ENCODE measurements at places on chromosomes 16 and 17.

GRCh38 chr16:4682616-4683254 is 10.6 kb upstream of the NUDT16L1 start:
- peak; percentile 85 for DNase-seq

- DNase-seq: no peak
Measured at GRCh38 chr16:26826500-26826899, 240.2 kb upstream of the C16orf82 start.

DNA sequence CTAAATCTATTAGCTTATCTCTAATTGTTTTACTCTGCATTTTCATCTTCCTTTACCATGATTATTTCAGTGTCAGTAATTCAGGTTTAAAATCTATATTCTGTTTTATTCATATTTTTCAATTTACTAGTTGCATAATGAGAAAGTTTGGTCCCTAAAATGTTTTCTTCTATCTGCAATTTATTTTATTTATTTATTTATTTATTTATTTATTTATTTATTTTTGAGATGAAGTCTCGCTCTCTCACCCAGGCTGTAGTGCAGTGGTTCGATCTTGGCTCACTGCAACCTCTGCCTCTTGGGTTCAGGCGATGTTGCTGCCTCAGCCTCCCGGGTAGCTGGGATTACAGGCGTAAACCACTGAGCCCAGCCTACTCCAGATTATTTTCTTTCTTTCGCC is 1597.3 kb downstream of the CDH8 start:
- no peak for DNase-seq

GRCh38 chr16:48897698-48898205 is 287.8 kb upstream of the N4BP1 start:
- no peak for DNase-seq

- peak; percentile 93 for DNase-seq
Measured at GRCh38 chr16:20675488-20676267, 21.8 kb downstream of the ACSM1 start.

GRCh38 chr16:65120831-65121721 is 787 bp downstream of the CDH11 start:
- peak; percentile 61 for DNase-seq

GRCh38 chr17:8210761-8211458 is 535 bp upstream of the AURKB start:
- no peak for DNase-seq

DNA sequence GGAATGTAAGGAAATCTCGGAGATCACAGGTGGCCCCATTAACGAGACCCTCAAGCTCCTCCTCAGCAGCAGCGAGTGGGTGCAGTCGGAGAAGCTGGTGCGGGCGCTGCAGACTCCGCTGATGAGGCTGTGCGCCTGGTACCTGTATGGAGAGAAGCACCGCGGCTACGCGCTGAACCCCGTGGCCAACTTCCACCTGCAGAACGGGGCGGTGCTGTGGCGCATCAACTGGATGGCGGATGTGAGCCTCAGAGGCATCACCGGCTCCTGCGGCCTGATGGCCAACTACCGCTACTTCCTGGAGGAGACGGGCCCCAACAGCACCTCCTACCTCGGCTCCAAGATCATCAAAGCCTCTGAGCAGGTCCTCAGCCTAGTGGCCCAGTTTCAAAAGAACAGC is 16.2 kb downstream of the MLYCD start:
- no peak for DNase-seq

DNA sequence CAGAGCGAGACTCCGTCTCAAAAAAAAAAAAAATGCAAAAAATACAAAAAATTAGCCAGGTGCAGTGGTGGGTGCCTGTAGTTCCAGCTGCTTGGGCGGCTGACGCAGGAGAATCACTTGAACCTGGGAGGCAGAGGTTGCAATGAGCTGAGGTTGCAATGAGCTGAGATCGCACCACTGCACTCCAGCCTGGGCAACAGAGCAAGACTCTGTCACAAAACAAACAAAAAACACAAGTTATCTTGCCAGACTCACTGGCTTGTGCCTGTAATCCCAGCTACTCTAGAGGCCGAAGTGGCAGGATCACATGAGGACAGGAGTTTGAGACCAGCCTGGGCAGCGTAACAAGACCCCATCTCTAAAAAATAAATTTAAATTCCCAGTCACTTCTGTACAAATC is 3.4 kb upstream of the ST3GAL2 start:
- DNase-seq: no peak

DNA sequence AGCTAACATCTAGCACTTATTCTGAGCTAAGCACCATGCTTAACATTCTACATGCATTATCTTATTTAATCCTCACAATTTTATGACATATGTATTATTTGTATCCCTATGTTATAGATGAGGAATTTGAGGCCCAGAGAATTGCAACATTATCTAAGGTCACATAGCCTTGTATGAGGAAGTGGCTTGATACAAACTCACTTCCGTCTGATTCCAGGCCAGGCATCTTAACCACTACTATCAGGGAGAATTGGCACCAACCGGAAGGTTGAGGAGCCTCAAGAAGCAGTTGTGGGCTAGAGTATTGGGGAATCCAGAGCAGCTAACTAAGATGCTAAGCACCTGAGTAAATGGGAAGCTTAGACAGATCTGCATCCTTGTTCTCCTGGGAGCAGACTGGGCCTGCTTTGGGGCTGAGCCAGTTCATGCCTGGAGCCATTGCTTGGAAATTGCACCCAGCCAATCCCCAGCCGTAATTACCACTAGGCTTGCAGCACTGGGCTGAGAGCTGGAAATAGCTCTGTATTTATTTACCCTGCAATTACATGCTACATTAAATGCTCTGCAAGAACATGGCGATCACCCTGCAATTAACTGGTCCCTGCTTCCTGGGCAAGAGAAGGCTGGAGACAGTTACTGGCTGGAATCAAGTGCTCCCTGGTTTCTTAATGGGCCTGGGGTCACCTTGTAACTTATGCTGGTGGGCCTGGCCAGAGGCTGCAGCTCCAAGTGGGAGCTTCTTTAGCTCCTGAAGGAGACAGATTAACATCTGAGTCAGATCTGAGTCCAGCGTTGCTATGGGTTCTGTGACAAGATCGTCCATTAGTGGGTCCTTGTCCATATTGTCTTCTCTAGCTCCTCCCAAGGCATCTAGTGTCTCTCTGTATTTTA is 273.1 kb upstream of the CCL2 start:
- peak; percentile 68 for DNase-seq

DNA sequence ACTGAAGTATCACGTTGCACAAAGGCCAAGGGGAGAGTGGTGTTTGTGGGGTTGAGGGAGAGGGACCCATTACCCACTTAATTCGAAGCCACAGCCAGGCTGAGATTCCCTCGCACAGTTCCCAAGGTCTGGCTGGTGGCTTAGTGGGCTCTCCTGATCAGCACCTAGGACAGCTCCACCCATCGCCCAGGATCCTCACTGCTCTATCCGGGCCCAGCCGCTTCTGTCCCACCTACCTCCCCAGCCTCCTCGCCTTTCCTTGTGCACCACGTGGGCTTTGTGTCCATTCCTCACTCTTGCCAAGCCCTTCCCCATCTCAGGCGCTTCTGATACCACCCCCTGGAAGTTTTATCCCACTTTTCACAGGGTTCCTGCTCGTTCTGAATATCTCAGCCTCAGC is 163.5 kb downstream of the CCT6B start:
- DNase-seq: peak; percentile 87
